ENCODE measurements at places on chromosomes 7 and 10.

- DNase-seq: no peak
Observed at GRCh38 chr10:52348037-52348564, 34.0 kb downstream of the DKK1 start.

DNA sequence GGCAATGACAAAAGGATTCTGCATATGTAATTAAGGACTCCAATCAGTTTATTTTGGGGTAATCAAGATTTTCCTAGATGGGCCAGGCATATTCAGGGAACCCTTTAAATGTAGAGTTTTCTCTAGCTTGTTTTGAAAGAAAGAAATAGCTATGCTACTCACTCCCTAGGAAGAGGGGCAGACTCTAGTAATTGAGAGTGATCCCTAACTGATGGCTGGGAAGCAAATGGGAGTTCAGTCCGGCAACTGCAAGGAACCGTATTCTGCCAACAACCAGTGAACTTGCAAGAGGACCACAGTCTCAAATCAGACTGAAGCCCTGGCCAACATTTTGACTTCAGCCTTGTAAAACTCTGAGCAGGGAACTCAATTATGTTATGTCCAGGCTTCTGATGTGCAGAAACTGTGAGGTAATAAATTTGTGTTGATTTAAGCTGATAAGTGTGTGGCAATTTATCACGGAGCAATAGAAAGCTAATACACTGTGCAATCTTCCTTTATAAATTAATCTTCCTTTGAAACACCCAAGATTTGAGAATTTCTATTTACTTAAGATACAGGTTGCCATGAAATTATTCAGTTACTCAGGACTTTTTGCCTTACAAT lies 14.0 kb downstream of the AOAH start:
- no peak for DNase-seq

GRCh38 chr7:114718861-114719260 lies 203.0 kb upstream of the MDFIC start:
- DNase-seq: no peak

GRCh38 chr10:6292741-6293151 lies 90.0 kb downstream of the PFKFB3 start:
- no peak for DNase-seq

DNA sequence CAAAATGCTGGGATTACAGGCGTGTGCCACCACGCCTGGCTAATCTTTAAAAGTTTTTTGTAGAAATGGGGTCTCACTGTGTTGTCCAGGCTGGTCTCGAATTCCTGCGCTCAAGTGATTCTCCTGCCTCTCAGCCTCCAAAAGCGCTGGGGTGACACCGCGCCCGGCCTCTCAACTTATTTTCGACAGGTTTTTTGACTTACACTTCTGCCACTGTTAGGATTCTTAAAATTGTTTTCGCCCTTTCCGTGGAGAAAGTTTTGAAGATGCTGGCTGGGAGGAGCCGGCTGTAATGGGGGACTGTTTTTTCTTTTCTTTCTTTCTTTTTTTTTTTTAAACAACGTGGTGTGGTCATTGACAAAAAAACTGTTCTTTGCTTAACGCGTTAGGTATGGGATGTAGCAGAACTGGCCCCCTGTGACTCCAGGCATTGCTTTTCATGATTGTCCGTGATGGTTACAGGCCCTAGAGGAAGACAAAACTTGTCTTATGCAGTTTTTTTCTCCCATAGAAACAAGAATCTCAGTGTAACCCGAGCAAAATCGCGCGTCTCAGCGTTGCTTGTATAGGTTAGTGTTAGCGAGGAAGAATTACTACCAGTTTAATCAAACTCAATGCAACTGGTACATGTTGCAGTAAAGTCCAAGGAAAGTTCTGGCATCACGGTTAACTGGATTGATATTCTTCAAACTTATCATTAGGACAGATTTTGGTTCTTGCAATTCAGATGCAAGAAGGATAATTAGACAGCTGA lies 72.2 kb downstream of the DAGLB start:
- peak; percentile 27 for DNase-seq

DNA sequence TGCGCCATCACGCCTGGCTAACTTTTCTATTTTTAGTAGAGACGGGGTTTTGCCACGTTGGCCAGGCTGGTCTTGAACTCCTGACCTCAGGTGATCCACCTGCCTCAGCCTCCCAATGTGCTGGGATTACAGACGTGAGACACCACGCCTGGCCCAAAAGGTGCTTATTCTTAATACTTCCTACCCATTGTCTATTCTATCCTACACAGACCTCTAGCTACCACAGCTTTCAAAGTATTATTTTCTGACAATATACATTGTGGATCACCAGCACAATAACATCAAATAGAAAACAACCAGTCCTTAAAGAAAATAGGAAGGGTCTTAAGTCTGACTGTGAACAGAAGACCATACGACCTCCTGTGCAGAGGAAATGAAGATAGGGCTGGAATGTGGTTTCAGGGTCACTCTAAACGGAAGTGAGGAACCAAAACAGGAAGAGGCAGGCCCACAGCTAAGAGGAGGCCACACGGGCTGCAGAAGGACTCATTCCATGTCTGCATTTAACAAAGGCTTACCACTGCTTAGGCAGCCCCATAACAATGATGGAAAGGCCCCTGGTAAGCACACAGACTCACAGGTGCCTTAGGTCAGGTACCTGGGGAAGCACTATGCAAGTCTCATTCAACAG lies 115.2 kb downstream of the ZFAND4 start:
- DNase-seq: no peak

DNA sequence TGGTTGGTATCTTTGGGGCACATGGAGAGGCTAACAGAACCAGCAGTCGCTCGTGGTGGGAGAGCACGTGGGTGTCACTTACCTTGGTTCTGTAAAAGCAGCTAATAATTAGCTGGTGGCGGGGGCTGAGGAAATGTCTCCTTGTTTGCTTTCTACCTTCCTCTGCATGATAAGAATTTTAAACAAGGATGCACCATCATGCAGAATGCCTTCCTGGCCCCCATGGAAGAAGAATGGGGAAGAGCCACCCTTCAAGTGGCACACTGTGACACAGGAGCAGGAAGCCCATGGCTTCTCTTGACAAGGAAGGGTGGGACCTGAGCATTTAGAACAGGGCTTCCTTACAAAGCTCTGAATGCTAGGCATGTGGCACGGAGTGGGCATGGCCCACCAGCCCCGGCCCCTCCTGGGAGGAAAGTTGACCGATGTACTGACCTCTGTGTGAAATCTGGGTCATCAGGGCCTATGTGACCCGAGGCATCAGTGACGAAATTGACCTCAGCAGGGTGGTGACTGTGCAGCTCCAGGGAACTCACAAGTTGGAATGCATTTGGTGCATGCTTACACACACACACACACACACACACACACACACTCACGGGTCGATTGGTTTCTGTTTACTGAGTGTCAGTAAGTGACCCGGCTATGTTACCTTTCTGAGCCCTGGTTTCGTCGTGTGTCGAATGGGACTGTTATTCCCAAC lies 116.9 kb upstream of the ANLN start:
- DNase-seq: no peak

DNA sequence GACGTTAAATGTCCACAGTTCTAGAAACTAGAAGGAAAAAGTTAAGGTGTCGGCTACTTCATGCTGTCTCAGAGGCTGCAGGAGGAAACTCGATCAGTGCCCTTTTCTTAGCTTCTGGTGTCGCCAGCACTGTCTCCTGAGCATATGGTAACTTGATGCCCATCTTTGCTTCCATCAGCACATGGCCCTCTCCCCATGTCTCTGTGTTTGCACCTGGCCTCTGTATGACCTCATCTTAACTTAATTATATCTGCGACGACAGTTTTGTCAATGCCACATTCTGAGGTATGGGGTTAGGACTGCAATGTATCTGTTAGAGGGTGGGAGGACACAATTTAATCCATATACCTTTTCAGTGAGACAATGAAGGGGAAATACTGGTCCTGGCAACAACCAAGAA lies 449.9 kb downstream of the POM121L12 start:
- no peak for DNase-seq

DNA sequence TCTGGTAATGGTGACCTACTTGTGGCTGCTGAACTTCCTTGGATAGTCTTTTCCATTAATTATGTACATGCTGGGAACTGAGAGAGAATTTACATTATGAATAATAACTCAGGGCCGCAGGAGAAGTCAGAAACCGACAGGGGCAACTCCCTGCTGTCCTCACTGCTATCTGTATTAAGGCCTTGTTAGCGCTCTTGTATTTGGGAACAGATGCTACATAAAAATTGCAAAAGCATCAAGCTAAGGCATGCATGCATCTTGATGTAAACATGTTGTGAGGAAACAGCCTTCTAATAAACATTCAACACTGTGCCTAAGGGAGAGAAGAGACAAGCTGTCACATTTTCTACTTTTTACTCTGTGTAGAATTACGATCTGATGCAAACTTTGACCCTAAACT lies 158.4 kb downstream of the PARD3 start:
- DNase-seq: no peak

DNA sequence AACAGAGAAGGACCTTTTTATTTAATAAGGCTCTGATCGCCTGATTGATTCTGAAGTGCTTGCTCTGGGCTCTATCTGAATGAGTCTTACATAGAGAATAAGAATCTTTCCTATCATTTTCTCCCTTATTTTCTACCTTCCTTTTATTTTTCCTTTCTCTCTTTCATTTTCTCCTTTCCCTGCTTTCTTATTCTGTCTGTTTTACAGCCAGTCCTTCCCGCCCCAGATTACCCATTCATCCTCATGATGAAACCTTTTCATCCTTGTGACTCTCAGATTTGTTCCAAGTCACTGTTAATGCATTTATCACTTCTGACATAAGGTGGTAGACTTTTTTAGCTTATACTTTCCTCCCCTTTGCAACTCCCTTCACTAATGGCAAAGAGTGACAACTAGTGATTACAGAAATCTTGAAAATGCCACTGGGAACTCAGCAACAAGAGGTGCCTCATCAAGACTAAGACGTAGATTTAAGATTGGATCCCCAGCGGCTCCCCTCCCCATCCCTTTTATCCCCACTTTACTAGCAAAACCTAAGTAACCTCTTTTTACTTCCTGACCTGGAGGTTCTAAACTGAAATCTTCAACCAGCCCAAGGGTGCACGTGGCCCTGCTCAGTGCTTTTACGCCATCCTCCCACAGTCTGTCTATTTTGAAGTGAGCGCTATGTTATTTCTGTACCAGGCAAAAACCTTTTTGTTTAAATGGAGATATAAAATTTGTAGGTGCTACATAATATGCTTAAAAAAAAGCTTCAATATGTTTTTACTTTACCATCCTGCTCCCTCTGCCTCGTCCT lies 179.8 kb downstream of the DYNC1I1 start:
- no peak for DNase-seq

- DNase-seq: no peak
Observed at GRCh38 chr10:1893941-1894340, 156.6 kb upstream of the ADARB2 start.

GRCh38 chr7:130985361-130985760 lies 251.4 kb upstream of the KLF14 start:
- DNase-seq: no peak

DNA sequence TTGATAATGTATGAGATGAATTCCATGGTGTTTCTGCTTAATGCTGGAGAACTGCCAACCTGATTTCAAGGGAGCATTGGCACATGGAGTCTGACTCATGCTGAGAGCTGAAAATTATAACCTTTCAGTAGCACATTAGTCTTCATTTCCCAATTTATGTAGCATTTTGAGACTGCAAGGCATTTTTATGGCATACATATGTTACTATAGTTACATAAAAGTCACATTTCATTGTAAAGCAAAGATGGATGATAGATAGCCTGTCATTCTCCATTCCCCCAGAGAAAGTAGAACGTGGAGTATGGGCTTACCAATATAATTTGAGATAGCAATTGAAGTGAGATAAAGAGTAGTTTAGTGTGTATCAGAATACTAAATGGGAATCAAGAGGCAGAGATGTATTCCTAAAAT lies 103.1 kb downstream of the SLC16A9 start:
- DNase-seq: no peak

- DNase-seq: no peak
Observed at GRCh38 chr7:42096681-42097561, 140.1 kb downstream of the GLI3 start.

DNA sequence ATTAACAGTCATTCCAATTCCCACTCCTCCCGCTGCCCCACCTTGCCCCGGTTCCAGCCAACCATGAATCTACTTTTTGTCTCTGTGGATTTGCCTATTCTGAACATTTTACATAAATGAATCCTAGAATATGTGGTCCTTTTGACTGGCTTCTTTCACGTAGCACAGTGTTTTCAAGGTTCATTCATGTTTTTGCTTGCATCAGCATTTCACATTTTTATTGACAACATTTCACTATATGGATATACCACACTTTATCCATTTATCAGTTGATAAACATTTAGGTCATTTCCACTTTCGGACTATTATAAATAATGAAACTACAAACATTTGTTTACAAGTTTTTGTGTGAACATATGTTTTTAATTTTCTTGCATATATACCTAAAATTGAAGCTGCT lies 182.0 kb downstream of the ZNF248 start:
- no peak for DNase-seq

DNA sequence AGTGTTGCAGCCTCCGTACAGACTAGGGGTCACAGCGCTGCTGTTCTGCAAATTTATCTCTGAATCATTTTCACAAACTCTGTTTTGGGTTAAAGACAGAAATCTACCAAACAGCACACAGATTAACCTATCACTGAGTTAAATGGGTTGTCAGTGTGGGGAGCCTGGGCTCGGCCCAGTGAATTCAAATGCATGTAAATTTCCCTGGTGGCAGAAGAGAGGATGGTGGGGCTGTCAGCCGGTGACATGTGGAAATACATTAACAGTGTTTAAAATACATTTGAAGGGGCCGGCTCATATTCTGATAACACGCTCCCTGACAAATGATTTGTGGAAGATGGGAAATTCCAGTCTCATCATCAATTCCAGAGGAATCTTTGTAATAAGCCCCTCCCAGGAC lies 309.6 kb upstream of the MKI67 start:
- no peak for DNase-seq

DNA sequence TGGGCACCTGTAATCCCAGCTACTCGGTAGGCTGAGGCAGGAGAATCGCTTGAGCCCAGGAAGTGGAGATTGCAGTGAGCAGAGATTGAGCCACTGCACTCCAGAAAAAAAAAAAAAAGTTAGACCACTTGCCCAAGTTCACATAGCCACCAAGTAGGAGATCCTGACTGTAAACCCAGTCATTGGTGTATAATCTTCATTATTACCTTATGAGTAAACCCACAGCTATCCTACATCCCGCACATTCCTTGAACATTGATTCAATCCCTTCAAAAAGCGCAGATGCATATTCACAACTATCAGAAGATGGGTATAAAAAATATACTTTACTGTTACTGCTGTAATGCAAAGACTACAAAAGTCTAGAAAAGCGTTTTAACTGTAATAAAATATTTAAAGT lies 512.9 kb downstream of the SUGCT start:
- no peak for DNase-seq

DNA sequence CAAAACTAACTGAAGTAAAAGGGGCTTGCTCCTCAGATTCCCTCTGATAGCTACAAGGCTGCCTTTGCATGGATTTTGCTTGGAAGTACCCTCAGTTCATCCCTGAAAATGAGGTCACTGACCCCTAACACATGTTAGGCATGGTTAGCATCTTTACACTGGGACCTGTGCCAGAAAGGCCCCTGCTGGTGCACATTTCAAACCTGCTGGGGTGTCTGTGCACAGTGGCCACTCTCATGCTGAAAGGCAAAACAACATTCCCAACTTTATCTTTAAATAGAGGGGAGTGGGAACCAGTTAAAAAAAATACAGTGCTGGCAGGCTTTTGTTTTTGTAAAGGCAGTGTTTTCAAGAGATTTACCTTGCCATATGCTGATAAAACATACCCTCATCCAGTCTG lies 99.1 kb downstream of the ANK3 start:
- no peak for DNase-seq

All from hematopoietic multipotent progenitor cell treated with erythropoietin and hydrocortisone succinate and interleukin-3 and kit ligand, for 15 days (in vitro differentiated cells).